ENCODE measurements at places on chromosomes 11 and 22.

- no peak for DNase-seq
Observed at GRCh38 chr11:126104420-126104819, 41.8 kb upstream of the CDON start.

- peak; percentile 36 for DNase-seq
Observed at GRCh38 chr22:20243537-20244249, 24.4 kb downstream of the RTN4R start.

DNA sequence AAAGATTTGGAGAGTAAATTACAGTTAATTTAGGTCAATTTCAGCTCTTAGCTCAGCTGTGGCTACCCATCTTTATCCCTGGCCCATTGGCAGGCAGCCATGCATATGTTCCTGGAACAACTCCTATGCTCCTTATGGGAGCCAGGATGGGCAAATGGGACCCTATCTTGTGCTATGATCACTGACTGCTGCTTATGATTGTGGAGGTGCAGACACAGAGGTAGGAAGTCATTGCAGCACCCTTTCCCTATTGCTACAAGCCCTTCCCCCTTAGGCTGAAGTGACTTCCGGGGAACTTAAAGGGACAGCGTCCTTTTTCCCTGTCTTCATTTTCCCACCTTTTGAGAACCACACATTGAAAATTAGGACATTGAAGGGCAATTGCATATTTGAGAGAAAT lies 112.7 kb downstream of the FCHSD2 start:
- no peak for DNase-seq

GRCh38 chr22:42773167-42773566 lies 52.5 kb upstream of the A4GALT start:
- no peak for DNase-seq

DNA sequence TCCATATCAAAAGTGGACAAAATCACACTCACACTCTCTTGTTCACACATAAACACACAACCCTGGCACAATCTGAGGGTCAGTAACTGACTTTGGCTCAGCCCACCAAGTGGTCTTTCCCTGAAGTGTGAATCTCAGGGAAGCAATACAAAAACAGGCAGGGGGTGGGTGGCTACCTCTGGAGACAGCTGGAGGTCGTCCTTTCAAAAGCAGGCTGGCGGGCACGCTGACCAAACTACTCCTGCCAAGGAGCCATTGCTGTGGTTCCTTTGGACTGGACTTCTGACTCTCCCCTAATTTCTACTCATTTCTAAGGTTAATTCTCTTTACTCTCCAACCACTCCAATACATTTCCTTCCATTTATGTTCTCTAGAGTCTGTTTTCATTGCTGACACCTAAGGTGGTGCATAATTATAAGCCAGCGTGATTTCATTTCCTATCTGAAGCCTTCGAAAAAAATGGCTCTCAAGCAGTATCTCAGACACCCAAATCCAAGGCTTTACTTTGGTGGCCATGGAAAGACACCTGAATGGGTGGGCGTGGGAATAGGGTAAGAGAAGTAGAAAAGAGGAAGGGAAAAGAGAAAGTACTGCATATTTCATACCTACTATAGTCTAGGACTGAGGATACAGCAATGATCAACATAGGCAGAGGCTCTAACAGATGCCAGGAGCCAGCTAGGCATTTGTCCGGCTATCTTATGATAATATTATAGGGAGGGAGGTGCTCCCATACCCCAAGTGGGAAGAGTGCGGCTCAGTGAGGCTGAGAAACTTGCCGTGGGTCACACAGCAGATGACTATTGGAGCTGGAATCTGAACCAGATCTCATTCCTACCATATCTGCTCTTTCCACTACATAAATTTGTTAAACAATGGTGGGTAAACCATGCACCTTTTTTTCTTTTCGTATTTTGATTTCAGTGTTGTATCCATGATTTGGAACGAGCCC lies 22.0 kb downstream of the FZD4 start:
- DNase-seq, result no peak
